Fibroblast of villous mesenchyme (primary cell): ENCODE measurements at places on chromosomes 4 and X.

DNA sequence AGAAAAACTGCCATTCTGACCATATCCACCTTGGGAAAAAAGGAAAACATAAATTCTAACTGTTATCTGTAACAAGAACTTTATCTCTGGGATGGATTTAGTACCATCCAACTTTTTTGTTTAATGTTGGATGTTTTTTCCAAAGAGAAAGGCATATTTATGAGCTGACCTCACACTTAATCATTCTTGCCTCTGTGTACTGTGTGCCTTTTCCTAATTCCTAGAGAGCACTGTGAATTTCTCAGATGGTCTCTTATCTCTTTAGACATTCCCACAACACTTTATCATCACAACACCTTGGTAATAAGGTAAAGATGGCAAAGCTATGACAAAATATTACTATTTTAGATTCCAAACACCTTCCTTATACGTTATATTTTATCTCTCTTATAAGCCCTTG is 126.2 kb downstream of the COL4A6 start:
- peak; percentile 41 for DNase-seq

DNA sequence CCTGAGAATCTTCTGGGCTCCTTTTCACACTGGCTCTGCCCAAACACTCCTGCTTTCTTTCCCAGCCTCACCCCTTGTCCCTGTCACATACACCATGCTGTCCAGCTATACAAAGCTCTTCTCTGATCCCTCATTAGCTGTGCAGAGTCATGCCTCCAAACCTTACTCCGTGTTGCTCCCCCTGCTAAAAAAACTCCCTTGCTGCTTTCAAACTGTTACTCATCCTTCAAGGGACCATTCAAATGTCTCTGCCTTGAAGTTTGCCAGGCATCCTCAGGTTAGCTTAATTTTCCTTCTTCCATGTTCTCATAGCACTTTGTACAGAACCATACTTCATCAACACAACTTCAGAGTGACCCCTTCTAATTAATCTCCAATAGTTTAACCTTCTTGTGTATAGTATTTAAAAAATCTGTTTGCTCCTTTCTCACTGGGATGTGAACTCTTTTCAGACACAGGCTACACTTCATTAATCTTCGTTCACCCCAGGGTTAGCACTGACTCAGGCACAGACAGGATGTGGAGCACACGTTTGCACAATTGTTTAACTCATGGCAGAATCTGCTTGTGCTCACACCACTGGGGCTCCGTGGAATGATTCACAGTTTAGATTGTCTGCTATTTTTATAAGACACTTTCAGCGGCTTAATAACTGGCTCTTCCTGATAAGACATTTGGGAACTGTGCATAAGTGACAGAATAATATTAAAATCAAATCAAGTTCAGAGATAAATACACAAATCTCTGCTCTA is 21.4 kb upstream of the SEL1L3 start:
- peak; percentile 60 for DNase-seq

DNA sequence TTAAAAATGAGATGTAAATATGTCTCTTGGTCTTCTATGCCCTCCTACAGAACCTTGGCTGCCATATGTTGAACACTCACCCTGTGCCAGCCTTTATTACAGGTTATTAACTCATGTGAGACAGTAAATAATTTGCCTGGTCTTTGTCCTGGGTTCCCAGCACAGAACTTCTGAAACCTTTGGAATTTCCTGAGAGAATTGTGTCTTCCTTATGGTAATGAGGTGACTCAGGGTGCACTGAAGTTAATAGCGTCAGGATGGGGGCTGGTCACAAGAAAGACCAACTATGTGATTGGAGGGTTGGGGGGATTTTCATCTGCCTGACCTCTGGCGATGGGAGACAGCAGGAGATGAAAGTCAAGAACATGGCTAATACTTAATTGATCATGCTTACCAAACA is 289.8 kb upstream of the STS start:
- no peak for DNase-seq

DNA sequence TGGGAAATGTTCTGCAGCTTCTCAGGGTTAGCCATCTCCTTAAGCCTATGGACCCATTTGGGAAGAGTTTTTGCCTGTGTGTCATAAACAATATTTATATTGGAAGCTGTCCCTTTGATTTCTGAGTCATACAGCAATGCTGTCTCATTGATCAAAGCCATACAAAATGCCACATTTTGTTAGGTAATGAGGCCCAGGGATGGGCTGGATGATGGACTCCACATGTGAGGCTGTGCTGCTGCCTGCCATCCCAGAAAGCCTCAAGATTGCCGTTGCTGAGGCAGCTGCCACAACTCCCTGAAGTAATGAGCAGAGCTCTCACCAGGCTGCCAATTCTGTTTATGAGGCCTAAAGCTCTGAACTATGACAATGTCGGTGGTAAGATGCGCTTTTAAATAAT is 12.2 kb upstream of the GJB1 start:
- DNase-seq, result no peak

GRCh38 chr4:12545812-12546211 is 938.3 kb downstream of the RAB28 start:
- no peak for DNase-seq

DNA sequence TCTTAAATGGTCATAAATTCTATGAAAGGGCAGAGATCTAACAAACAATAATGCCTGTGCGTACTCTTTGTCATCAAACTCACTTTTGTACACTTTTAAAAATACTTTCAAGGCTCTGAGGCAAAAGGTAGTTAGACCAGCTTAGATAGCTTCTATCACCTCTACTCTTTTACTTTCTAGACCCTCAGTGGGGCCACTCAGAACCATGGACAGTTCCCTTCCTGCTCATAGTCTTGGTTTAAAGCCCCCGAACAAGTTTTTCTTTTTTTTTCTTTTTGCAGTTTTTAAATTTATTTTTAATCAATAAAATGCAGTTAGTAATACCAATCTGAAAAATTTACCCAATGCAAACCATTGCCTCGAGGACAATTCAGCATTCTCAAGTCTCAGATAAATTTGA is 460.5 kb upstream of the CNKSR2 start:
- peak; percentile 7 for DNase-seq
